ENCODE measurements at places on chromosomes 13 and 19.

DNA sequence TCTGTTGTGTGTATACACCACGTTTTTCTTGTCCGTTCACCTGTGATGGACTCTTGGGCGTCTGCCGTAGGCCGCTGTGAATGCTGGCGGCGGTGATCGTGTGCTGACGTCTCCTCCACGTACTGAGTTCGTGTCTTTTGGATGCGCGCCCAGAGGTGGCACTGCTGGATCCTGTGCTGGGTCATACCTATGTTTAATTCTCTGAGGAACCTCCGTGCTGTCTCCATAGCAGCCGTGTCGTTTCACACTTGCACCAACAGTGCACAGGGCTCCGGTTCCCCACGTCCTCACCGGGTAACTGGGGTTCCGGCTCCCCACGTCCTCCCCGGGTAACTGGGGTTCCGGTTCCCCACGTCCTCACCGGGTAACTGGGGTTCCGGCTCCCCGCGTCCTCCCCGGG lies 56.2 kb downstream of the ATP11A start:
- no peak for DNase-seq

DNA sequence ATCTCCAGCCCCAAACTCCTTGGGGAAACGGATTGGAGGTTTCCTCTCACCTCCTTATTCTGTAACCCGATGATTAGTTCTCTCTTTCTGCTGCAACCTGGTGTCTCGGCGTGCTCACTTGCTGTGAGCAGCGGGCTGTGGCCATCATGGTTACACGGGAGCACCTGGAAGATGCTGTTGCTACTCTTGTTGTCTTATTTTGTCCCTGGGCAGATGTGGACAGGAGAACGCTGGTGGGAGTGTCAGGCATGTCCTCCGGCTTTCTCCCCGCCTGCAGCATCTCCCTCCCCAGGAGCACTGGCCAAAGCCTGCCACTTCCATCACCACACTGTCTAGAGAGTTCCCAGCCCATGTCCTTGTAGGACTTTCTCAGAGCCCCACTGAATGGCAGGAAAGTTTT lies 211.8 kb upstream of the ZNF536 start:
- DNase-seq = no peak

DNA sequence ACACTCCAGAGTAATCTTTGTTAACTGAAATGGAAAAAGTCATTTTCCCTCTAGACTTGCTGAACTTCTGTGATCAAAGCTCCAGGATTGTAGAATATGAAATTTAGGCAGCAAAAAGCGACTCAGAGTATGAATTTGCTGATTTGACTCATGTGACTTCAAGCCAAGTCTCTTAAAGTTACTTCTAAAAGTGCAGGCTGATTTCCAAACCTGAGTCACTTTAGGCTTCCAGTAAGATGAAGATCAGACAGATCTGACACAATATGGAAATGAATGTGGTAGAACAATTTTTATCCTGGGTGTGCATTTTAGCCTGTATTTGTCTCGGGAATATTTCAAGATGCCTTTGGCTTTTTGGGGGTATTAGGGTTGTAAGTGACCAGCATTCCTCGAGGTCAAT lies 151.0 kb upstream of the TMTC4 start:
- DNase-seq = no peak

DNA sequence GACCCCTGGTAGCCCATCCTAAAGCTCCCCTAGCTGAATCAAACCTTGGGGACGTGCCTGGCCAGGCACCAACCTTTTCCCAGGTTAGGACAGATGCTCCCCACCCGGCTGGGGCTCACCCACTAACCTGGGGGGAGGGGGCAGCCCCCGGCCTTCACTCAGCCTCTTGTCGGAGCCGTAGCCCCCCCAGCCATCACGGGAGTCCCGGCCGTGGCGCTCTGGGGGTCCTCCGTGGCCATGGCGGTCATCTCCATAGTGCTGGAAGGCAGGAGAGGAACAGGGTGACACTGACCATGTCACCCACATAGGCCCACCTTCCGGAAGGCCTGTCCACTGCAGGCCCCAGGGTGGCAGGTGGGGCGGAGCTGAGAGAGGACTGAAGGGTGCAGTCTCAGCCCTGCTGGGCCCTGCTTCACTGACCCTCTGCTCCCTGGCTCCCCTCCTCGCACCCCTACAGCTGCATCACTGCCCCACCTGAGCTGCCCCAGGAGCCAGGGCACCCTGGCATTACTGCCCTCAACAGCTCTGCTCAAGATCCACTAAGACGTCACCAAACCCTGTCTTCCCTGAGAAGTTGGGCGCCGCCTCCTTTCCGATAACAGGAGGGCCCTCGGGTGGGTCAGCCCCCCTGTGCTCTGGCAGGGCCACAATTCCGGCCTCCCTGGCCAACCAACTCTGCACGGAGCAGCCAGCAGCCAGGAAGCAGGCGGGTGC lies 22.6 kb upstream of the TINCR start:
- DNase-seq = no peak

DNA sequence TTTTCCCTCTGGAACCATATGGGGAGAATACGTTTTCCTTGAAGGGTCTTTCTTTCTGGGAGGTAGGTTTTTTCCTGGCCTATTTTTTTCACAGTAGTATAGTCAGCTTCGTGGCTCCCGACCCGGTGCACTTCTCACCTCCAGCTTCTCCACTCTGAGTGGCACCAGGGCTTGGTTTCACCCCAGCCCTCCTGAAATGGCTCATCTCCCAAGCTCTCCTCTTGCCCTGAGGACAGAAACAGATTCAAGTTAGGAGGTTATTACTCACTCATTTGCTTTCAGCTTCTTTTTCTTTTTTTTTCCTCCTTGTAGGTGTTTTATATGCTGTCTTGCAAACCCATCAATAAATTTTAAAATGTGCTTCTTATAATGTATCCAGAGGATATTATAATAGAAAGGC lies 199.3 kb downstream of the RFC3 start:
- DNase-seq = no peak

- DNase-seq = no peak
These were observed 707 bp upstream of the MAMSTR start for GRCh38 chr19:48720251-48720612.

- DNase-seq = no peak
These were observed 8.8 kb downstream of the ATP4B start for GRCh38 chr13:113649212-113649611.

- DNase-seq = no peak
These were observed 34.9 kb upstream of the ZNF83 start for GRCh38 chr19:52673014-52673413.
